ENCODE measurements at places on chromosomes 12 and 14.

- peak; percentile 26 for DNase-seq
Measured at GRCh38 chr14:77000340-77001270, 27.9 kb downstream of the IRF2BPL start.

GRCh38 chr12:64998371-64999147 lies 122.5 kb downstream of the WIF1 start:
- DNase-seq, result no peak

DNA sequence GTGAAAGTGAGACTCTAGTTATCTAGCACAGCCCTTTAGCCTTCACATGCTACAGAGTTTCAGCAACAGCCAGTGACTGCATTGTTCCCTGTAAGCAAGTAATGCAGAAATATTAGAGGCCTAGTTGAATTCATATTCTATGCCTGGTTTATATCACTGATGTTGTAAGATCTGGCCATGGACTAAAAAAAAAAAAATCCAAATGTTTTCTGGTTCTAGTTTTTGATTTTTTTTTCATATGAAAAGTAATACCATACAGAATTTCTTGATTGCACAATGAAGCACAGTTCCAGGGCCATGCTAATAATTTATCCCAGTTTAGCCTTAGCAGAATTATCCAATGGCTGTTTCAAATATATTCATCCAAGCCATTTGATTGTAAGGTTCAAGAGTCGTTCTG lies 341.5 kb upstream of the DDHD1 start:
- DNase-seq, result no peak

DNA sequence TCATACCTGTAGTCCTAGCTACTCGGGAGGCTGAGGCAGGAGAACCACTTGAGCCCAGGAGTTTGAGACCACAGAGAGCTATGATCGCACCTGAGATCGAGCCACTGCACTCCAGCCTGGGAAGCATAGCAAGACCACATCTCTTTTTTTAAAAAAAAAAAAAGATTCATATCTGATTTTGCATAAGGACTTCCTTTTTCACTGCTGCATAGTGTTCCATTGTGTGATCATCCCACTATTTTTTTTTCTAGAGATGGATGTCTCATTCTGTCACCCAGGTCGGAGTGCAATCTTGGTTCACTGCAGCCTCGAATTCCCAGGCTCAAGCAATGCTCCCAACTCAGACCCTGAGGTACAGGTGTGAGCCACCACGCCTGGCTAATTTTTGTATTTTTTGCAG lies 50.4 kb downstream of the PHETA1 start:
- DNase-seq, result no peak

DNA sequence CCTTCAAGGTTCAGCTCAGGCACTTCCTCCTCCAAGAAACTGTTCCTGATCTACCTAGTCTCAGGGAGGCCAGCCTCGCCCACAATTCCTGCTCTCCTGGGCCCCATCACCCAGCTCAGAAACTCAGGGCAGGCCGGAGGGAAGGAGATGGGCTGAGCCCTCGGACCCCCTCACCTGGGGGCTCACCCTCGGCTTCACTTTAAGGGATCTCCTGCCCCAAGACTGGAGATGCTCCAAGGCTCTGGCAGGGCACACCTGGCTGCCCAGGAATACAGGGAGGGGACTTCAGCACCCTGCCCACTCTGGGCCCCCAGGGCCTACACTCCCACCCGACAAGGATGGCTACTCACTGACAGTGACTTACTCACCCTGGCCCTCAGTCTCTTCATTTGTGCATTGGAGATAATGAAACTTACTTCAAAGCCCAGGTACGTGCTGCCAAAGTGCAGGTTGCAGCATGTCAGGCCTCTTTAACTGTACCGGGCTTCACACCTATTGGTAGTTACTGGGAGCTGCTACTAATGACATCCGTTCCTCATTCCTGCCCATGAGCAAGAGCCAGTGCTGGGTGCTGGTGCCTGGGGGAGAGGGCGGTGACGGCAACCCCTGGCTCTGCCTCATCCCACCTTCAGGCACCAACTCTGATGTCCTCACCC lies 21.0 kb upstream of the PPP1R13B start:
- no peak for DNase-seq
